Natural killer cell (primary cell): ENCODE measurements at places on chromosomes 3 and 15. TPM values are rescaled to one million over a fixed set of nuclear protein-coding genes. Genes with fewer than 3 reads are reported as not detected.

DNA sequence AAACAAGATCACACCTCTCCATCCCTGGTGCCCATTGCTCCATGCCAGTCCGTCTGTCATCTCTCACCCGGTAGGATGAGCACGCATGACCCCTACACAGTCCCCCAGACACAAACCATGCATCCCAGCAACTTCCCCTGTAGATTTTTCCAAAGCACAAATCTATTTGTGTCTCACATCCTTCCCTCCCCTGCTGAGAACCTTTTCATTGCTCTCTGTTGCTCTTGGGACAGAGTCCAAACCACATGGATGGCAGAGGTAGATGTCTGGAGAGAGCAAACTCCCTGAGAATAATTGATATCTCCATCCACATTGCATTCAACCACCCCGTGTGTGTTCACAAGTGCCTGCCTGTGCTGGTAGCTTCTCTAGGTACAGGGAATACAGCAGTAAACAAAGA, 29.9 kb upstream of the LRTM1 start:
- H3K4me3 ChIP-seq = no peak overlapping the region
- H3K36me3 ChIP-seq = no peaks in the 10 kb centered on the region
- H3K27me3 ChIP-seq = no peaks in the 10 kb centered on the region

- H3K4me1 ChIP-seq = no peaks in the 10 kb centered on the region
- no peaks in the 10 kb centered on the region for H3K36me3 ChIP-seq
- no peak for DNase-seq
- H3K27ac ChIP-seq = no peak overlapping the region
Measured at GRCh38 chr3:183437061-183437460, 8.6 kb upstream of the MCF2L2 start.

GRCh38 chr3:32147933-32148332, 41.5 kb downstream of the GPD1L start:
- no peak for DNase-seq
- no peaks in the 10 kb centered on the region for H3K27me3 ChIP-seq
- peaks cover 38% of the 10 kb centered on the region for H3K36me3 ChIP-seq
- no peak overlapping the region for H3K27ac ChIP-seq

GRCh38 chr15:40102897-40103858, 5.5 kb downstream of the BMF start:
- H3K27me3 ChIP-seq = no peaks in the 10 kb centered on the region
- no peak for DNase-seq
- no peak overlapping the region for H3K4me3 ChIP-seq
- H3K4me1 ChIP-seq = peaks cover 79% of the 10 kb centered on the region
- H3K27ac ChIP-seq = no peak overlapping the region

DNA sequence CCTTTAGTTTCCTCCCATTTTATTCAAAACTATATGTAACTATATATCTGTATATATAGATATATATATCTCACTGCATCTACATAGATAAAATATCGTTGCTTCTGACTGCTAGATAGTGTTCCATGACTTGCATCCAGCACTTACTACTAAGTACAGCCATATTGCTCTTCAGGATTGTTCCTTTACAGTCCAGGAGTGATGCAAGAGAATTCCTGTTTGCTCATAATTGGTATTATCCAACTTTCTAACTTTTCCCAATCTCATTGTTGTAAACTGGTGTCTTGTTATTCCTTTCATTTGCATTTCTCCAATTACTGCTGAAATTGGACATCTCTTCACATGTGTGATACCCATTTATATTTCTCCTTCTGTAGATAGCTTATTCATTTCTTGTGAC, 99.8 kb upstream of the STRIT1 start:
- no peaks in the 10 kb centered on the region for H3K27me3 ChIP-seq
- no peak overlapping the region for H3K27ac ChIP-seq
- no peaks in the 10 kb centered on the region for H3K4me1 ChIP-seq
- H3K4me3 ChIP-seq = no peak overlapping the region

GRCh38 chr15:45941367-45941766, 306.5 kb downstream of the SQOR start:
- H3K4me3 ChIP-seq = no peak overlapping the region
- no peaks in the 10 kb centered on the region for H3K36me3 ChIP-seq
- no peaks in the 10 kb centered on the region for H3K27me3 ChIP-seq
- no peak overlapping the region for H3K27ac ChIP-seq
- no peak for DNase-seq
- no peaks in the 10 kb centered on the region for H3K4me1 ChIP-seq

- peaks cover 2% of the 10 kb centered on the region for H3K27me3 ChIP-seq
- no peak for DNase-seq
- H3K27ac ChIP-seq = no peak overlapping the region
Measured at GRCh38 chr3:30035935-30036567, 570.4 kb upstream of the TGFBR2 start.

SYNPR gene
- not detected for total RNA-seq
